NCI-H446 (cell line): ENCODE measurements at places on chromosomes 1 and 21.

GRCh38 chr1:175478217-175478616 is 265.2 kb downstream of the TNR start:
- DNase-seq = no peak

DNA sequence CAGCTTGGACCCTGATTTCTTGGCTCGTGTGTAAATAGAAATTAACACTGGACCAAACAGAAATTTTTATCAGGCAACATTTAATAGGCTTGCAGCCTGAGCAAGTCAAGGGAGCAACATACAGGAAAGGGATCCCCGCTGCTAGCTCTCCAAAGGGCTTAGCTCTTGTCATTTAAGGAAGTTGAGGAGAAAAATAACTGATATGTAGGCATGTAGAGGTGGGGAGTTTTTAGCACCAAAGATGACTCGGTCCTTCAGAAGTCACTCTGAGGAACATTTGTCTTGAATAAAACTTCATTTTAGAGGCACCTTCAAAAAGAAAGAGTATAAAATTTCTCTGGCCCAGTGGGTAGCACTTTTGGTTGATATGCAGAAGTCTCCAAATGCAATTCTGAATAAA is 27.1 kb downstream of the GBP2 start:
- DNase-seq = no peak

DNA sequence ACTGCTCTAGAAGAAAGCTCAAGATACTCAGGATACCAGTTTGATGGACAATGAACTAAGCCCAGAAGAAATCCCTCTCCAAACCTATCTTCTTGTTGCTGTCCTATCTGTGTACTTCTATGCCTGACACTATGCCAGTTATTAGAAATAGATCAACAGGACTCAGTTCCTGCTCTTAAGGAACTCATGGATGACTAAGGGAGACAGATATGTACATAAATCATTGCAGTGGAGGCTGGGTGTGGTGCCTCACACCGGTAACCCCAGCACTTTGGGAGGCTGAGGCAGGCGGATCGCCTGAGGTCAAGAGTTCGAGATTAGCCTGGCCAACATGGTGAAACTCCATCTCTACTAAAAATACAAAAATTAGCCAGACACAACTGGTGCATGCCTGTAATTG is 42.4 kb upstream of the AK4 start:
- DNase-seq = no peak

GRCh38 chr1:115189814-115190539 is 100.7 kb upstream of the TSPAN2 start:
- no peak for DNase-seq
